ENCODE measurements at places on chromosomes 4 and X.

- DNase-seq: no peak
Measured at GRCh38 chr4:165011403-165011802, 20.4 kb upstream of the TRIM60 start.

- DNase-seq: no peak
Measured at GRCh38 chrX:38305971-38306370, 21.3 kb downstream of the RPGR start.

DNA sequence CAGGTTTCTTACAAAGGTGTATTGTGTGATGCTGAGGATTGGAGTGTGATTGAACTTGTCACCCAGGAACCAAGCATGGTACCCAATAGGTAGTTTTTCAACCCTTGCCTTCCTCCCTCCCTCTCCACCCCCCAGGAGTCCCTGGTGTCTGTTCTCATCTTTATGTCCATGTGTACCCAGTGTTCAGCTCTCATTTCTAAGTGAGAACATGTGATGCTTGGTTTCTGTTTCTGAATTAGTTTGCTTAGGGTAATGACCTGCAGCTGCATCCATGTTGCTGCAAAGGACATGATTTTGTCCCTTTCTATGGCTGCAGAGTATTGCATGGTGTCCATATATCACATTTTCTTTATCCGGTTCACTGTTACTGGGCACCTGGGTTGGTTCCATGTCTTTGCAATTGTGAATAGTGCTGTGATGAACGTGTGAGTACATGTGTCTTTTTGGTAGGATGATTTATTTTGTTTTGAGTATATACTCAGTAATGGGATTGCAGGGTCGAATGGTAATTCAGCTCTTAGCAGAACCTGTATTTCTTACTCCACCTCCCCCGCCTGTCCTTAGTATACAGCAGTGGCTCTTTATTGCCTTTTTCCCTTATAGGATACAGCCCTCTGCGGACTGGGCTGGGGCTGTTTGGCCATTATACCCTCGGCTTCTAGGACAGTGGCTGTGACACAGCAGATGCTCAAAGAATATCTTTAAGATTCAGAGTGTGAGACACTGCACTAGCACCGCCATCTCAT is 145.4 kb downstream of the PTTG2 start:
- no peak for DNase-seq

DNA sequence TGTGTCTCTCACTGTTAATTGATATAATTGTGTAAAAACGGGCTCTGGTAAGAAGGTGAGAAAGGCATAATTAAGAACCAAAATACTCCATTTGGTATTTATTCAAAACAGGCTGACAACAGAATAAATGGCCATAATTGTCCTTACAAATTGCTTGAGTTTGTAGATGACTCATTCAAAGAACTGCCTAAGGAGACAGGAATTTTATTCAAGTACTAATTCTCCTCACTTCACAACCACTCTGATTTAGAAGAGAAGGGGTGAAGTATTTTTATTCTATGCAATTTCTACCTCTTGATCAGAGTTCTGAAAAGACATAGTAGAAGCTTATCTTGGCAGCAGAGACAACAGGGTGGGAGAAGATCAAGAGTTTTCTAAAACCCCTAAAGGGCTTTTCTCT is 43.1 kb downstream of the ATP11C start:
- DNase-seq: no peak

- no peak for DNase-seq
Measured at GRCh38 chr4:185263419-185263818, 54.0 kb downstream of the SNX25 start.

DNA sequence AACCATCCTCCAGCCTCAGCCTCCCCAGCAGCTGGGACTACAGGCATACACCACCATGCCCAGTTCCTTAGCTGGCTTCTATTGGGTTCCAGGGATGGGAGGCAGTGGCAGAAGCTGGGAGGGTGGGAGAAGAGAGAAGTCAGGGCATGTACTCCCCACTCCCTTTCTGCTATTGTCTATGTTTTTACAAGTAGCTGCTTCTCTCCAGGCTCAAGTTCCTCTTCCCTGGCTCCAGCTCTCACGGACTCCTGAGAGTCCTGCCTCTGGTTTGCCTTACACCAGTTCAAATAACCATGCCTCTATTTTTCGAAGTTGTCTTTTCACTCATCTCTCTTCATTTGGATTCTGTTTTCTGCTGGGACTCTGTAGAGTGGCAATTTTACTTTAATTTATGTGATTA is 2.9 kb downstream of the TBC1D9 start:
- DNase-seq: no peak

- DNase-seq: peak; percentile 98
Measured at GRCh38 chr4:9691238-9692065, 90.0 kb upstream of the DRD5 start.

- no peak for DNase-seq
Measured at GRCh38 chr4:87151730-87152129, 68.7 kb downstream of the KLHL8 start.

- peak; percentile 48 for DNase-seq
Measured at GRCh38 chr4:1113311-1114009, at the start of gene RNF212. TSS of gene RNF212 (minus strand) at chr4:1113564. CDS start at chr4:1113464, 100 bp downstream.

DNA sequence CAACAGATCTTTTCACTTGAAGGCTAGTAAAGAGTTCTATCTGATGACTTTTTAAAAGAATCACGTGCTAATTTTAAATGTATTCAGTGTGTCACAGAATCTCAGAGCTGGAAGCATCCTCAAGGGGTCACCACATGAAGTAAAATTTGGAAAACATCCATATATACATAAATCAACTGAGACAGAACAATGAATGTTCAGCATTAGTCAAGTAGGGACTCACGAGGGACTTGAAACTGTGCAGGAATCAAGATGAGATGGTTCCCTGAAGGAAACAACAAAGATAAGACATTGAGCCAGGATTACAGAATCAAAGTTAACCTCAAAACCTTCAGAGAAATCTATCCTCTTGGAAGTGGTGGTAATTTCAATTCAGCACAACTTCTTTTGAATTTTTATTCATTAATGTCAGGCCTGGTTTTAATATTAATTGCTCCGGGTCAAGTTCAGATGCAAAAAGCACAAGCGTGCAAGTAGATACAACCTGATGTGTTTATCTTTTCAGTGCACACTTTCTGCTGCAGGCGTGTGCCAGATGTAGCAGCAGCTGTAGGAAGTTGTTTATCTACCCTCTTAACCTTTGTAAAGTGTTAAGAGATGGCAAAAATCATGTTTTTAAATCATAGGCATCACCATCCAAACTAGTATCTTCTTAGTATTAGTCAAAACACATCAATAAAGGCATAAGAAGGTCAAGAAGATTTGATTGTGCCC is 87.7 kb upstream of the SRD5A3 start:
- DNase-seq: no peak

DNA sequence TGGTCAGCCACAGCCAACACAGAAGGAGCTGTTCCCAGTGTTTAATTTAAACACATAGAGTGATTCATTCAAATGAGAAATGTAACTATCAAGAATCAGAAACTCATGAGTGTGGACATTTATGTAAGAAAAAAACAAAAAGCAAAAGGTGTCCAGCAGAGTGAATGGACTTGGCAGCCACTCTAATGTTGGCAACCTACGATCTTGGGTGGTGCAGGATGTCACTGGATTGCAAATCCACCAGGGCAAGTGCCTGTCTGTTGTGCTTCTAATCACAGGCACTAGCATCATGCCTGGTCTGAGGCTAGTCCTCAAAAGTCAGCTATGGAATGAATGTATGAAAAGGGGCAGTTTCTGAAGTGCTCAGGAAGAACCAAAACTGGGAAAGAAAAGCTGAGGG is 277.7 kb upstream of the CLNK start:
- DNase-seq: no peak

- peak; percentile 92 for DNase-seq
Measured at GRCh38 chr4:41120297-41121217, 93.8 kb downstream of the APBB2 start.

DNA sequence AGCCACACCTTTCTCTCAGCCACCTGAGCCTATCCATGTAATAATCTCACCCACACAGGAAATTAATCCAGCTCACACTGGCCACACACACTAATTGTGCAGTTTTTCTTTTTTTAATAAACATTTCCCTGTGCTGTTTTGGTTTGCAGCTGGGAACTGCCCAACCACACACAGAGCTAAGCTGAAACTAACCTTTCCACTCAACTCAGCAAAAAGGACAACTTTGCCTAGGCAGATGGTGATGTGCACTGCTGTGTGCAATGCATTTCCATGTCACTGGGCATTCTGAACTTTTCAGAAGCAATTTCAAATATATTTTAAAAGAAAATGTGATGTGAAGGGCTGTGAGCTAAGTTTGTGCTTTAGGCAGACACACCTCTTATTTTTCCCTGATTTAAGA is 70.0 kb upstream of the TLL1 start:
- DNase-seq: no peak

GRCh38 chr4:48030470-48030869 is 13.9 kb downstream of the NIPAL1 start:
- no peak for DNase-seq

DNA sequence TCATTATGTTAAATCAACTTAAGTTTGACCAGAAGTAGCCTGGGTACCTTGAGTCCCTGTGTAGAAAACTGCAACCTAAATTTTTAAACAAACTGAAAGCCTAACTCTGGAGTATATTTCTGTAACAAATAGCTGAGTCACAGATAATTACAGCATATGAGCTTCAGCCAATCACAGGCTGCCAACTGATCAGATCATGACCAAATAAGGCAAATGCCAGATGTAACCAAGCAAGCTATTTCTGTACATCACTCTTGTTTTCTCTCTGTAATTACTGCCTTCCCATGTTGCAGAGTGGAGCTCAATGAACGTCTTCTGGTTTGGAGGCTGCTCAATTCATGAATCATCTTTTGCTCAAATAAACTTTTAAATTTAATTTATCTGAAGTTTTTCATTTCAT is 980.9 kb upstream of the DIAPH2 start:
- no peak for DNase-seq

- DNase-seq: no peak
Measured at GRCh38 chrX:42869659-42870476, 91.9 kb upstream of the PPP1R2C start.

DNA sequence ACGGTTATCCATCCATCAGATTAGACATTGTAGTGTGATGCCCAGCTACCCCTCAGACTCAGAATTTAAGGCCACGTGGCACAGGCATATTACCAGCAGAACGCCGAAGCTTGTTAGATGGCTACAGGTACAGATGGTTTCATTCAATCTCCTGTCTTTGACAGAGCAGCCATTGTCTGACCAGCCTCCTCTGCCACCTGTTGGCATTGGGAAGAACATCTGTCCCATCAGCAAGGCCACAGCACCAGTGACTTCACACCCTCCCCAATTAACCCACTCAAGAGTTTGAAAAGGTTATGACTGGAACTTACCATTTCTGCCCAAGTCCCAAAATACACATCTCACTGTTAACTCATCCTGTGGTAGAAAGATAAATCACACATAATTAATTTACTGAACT is 22.0 kb upstream of the PHKA2 start:
- DNase-seq: no peak

- peak; percentile 51 for DNase-seq
Measured at GRCh38 chr4:48939785-48940184, 33.2 kb upstream of the OCIAD2 start.

DNA sequence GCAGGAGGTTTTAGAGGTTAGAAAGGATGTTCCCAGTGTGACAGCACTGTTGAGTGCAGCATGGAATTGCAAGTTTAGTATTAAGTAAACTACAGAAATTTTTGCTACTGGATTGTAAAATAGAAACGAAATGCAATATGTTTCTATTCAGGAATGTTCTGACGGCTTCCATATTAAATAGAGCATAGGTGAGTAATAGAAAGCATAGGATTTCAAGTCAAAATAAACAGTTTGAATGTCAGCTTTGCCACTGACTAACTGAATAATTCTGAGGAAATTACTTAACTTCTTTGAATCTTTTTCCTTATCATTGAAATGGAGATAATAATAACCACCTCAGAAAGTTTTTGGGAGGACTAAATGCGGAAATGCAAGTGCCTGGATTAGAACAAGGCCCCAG is 331.9 kb upstream of the GK2 start:
- DNase-seq: no peak

- no peak for DNase-seq
Measured at GRCh38 chr4:169333265-169333664, 62.5 kb upstream of the SH3RF1 start.

- no peak for DNase-seq
Measured at GRCh38 chr4:104457308-104457981, 37.2 kb downstream of the CXXC4 start.

- peak; percentile 83 for DNase-seq
Measured at GRCh38 chr4:139176302-139177048, 543 bp downstream of the ELF2 start.

DNA sequence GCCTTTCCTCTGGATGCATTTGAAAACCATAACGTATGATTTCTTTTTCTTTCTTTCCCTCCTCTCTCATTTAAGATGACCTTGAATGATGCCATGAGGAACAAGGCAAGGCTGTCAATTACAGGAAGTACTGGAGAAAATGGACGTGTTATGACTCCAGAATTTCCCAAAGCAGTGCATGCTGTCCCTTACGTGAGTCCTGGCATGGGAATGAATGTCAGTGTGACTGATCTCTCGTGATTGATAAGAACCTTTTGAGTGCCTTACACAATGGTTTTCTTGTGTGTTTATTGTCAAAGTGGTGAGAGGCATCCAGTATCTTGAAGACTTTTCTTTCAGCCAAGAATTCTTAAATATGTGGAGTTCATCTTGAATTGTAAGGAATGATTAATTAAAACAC is 142.8 kb downstream of the GRIA2 start:
- no peak for DNase-seq

DNA sequence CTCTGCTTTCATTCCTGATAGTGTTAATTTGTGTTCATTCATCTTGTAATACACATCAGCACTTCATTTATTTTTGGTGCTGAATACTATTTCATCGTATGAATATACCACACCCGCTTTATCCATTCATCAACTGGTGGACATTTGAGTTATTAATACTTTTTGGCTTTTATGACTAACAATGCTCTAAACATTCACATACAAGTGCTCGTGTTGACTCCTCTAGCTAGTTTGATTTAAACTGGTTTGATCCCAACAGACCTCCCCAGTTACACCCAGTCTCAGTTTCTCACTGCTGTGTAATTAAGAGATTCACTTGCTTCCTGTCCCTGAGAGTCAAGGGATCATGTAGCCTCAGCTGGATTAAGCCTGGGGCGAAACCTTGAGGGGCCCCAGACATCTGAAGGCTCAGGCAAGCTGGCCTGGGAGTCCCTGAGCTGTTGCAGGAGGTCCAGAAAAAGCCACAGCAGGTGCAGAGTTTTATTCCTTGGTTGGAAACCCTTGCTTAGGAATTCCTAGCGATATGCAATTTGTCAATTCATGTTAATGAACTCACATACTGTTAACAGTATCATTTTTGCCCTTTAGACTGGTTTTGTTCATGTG is 52.8 kb upstream of the CLDN24 start:
- no peak for DNase-seq

- DNase-seq: no peak
Measured at GRCh38 chr4:52049266-52049665, 1.8 kb upstream of the SPATA18 start.

GRCh38 chr4:130056286-130056685 is 960.3 kb downstream of the C4orf33 start:
- DNase-seq: no peak

- DNase-seq: no peak
Measured at GRCh38 chr4:122705009-122705408, 27.5 kb upstream of the BBS12 start.

- DNase-seq: no peak
Measured at GRCh38 chr4:108926061-108926460, 163.2 kb upstream of the ETNPPL start.

Data from thyroid gland (tissue), 4 donors.